Naive thymus-derived CD8-positive, alpha-beta T cell (primary cell): ENCODE measurements at places on chromosomes 3 and 15. TPM values are rescaled to one million over a fixed set of nuclear protein-coding genes. Genes with fewer than 3 reads are reported as not detected.

Gene TRH
- not detected for total RNA-seq

Gene RRP9
- 15.9 TPM for total RNA-seq

Gene FAM81A
- 0.21 TPM for total RNA-seq

GRCh38 chr15:85479071-85479647 is 98.8 kb downstream of the AKAP13 start:
- H3K4me3 ChIP-seq, result no peak overlapping the region
- H3K36me3 ChIP-seq, result peaks cover 2% of the 10 kb centered on the region
- no peaks in the 10 kb centered on the region for H3K27me3 ChIP-seq
- no peak for DNase-seq
- H3K27ac ChIP-seq, result no peak overlapping the region

- H3K4me1 ChIP-seq, result peaks cover 7% of the 10 kb centered on the region
- no peaks in the 10 kb centered on the region for H3K27me3 ChIP-seq
- H3K4me3 ChIP-seq, result no peak overlapping the region
Measured at GRCh38 chr3:126750756-126751121, 46.7 kb downstream of the CHCHD6 start.

Gene ZNF860
- total RNA-seq, result 1.1 TPM

Gene MORF4L1
- 271 TPM for total RNA-seq

- H3K4me1 ChIP-seq, result no peaks in the 10 kb centered on the region
- H3K27me3 ChIP-seq, result no peaks in the 10 kb centered on the region
- H3K36me3 ChIP-seq, result no peaks in the 10 kb centered on the region
- no peak for DNase-seq
- H3K27ac ChIP-seq, result no peak overlapping the region
- H3K4me3 ChIP-seq, result no peak overlapping the region
Measured at GRCh38 chr3:21826416-21826815, 75.4 kb upstream of the ZNF385D start.

DNA sequence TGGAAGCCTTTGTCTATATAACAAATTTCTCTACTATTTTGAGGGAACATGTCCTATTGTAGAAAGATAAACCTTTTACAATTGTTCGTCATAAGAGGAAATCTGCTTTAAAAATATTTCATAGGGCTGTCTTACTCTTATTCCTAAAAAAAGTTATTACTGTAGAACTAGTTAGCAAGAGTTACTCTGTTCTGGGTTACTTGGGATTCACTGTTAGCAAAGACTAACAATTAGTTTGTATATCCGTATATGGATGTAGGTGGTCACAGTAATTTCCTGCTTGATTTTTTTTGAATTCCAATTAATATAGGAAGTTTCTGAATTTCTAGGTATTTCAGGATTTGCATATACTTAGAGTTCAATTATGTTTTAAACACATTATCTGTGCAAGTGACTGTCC is 413.5 kb downstream of the RBMS3 start:
- H3K36me3 ChIP-seq, result no peaks in the 10 kb centered on the region
- no peaks in the 10 kb centered on the region for H3K4me1 ChIP-seq
- H3K27ac ChIP-seq, result no peak overlapping the region

DNA sequence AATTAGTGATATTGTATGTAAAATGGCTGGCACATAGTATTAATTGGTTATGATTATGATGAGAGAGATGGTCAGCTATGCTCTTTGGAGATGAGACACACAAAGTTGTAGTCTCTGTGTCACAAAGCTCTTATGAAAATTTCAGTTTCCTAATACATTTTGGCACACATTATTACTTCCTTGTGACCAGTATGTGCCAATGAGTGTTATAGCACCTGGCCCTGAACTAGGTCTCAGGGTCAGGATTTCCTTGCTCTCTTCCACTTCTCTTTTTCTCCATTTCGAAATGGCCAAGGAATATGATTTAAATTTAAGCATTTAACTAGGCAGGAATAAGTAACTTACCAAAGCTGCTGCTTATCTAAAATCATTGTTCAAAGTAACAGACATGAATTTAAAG is 28.0 kb downstream of the TIPARP start:
- H3K4me3 ChIP-seq, result no peak overlapping the region
- no peaks in the 10 kb centered on the region for H3K4me1 ChIP-seq
